ENCODE measurements at places on chromosomes 5 and 9. TPM values are rescaled to one million over a fixed set of nuclear protein-coding genes. Genes with fewer than 3 reads are reported as not detected.
A peak's percentile ranks its signal among the peaks of the same experiment; 100 is the strongest.

- no peak for DNase-seq
- H3K4me3 ChIP-seq = no peak overlapping the region
- H3K27ac ChIP-seq = no peak overlapping the region
- no peaks in the 10 kb centered on the region for H3K36me3 ChIP-seq
Observed at GRCh38 chr5:160979385-160979784, 127.4 kb upstream of the ATP10B start.

DNA sequence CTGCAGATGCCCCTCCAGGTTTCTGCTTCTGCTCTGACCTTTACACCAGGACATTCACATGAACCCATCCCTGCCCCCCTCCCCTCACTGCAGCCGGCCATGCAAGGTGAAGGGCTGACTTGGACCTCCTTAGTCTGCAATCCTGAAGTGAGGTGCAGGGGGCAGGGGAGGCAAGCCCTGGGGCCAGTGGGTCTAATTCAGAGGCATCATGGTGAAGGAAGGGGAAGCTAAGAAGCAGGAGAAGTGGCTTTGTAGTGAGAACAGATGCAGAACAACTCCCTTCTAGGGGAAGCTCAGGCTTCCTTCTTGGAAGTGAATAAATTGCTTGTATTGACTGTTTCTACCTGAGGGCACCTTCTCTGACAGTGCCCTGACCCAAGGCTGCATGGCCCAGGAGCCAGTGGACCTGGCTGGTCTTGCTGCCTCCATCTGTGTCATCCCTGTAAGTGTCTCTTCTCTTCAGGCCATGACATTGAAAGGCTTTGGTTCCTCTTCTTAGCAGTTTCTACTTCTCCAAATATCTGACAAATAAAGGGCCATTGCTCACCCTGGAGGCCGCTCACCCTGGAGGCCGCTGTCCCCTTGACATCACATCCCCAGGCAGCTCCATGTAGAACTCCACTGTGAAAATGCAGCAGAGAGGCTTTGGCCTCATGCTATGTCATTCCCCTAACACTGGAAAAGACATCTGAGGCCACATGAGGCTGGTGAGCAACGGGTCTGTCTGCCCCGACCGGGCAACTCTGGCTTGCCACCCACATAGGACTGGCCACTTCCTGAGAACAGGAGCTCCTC lies 55.3 kb downstream of the GADD45G start:
- peaks cover 20% of the 10 kb centered on the region for H3K27me3 ChIP-seq
- no peaks in the 10 kb centered on the region for H3K36me3 ChIP-seq
- no peak overlapping the region for H3K27ac ChIP-seq
- no peak overlapping the region for H3K4me3 ChIP-seq

DNA sequence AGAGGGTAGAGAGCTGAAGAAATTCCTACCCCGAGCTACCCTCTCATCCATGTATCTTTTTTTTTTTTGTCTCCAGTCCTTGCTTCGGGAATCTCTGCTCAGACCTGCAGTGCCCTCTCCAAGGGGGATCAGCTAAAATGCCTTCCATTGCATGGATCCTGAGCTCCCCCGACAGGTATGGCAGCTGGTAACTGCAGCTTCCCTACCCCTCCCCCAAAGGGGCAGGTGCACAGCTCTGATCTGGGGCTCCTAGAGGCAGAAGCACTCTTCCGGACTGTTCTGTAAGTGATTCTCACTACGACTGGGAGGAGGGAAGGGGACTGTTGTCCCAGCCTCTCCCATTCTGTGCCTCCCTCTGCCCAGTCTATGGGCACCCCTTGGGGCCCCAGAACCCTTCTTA lies 169.6 kb downstream of the MELK start:
- peaks cover 9% of the 10 kb centered on the region for H3K4me1 ChIP-seq
- no peak for DNase-seq
- no peak overlapping the region for H3K27ac ChIP-seq
- peaks cover 41% of the 10 kb centered on the region for H3K27me3 ChIP-seq

- no peak for DNase-seq
- H3K4me3 ChIP-seq = no peak overlapping the region
Observed at GRCh38 chr9:128497824-128498610, 6.5 kb upstream of the GLE1 start.

DNA sequence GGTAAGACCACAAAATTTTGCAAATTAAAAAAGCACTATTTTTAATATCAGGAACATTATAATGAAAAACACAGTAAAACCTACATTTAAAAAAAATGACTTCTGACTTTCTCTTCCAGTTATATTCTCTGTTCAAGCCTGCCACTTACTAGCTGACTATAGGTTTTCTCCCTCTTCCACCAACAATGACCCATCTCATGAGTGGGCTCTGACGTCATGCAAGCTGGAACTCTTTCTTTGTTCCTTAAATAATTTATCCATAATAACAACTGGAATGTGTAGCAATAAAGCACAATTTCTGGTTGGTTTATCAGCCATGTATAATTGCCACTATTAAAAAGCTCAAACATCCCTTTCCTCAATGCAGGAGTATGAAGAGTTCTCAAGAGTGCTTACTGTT lies 378.1 kb upstream of the FAM174A start:
- no peak overlapping the region for H3K27ac ChIP-seq
- H3K4me1 ChIP-seq = no peaks in the 10 kb centered on the region
- no peaks in the 10 kb centered on the region for H3K36me3 ChIP-seq
- H3K4me3 ChIP-seq = no peak overlapping the region

The ADCY2 gene
- total RNA-seq = not detected

The FOXD4L6 gene
- total RNA-seq = not detected

DNA sequence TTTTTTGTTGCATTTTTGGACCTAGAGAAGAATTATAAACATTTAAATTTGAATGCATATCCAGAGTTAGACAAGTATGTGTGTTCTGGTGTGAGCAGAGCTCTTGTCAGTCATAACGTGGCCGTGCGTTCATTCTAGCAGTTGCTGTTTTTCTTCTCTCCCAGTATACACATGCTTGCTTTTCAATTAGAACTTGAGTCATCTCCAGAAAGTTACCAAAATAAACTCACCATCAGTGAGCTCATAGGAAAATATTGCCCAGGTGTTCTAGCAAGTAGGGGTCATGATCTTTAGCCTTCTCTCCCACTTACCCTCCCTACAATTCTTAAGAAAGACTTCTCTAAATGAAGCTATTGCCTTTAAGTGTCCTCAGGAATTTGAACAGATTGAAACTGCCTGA lies 247.5 kb upstream of the TUT7 start:
- H3K27ac ChIP-seq = no peak overlapping the region
- no peaks in the 10 kb centered on the region for H3K36me3 ChIP-seq
- H3K4me3 ChIP-seq = no peak overlapping the region
- peaks cover 17% of the 10 kb centered on the region for H3K27me3 ChIP-seq

- H3K4me3 ChIP-seq = no peak overlapping the region
- no peak for DNase-seq
- no peaks in the 10 kb centered on the region for H3K4me1 ChIP-seq
- no peaks in the 10 kb centered on the region for H3K27me3 ChIP-seq
Observed at GRCh38 chr5:59955241-59955640, 61.7 kb upstream of the PDE4D start.

The GABRA6 gene
- not detected for total RNA-seq

DNA sequence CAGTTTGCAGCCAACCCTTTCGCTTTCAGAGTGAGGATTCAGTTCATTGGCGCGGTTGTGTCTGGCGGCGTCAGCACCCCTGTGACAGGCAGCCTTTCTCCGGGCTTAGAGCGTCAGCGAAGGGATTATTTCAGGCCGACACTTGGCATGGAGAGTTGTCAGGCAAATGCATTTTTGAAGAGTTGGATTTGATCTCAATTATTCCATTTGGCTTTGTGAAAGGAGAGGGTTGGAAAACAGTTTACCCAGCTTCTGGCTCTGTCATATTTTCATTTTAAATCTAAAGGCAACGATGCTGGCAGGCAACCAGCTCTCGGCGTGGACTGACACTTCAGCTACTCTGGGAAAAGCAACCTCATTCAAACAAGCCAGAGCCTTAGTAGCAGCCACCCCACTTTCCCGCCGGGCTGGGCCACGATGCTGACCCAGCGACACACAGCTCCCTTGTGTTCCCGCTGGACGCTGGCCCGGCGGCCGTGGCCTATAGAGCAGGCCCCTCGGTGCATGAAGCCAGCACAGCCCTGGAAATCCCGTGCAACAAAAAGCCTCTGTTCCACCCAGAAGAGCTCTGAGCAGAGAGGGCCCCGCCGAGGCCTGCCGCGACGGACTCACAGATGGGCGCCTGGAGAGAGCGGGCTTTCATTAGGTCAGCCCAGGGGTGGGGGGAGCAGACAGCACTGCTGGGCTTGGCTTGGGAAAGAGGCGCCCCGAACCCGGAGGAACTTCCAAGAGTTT lies 28.9 kb upstream of the LPCAT1 start:
- no peak overlapping the region for H3K27ac ChIP-seq
- DNase-seq = no peak
- H3K4me3 ChIP-seq = no peak overlapping the region
- H3K4me1 ChIP-seq = no peaks in the 10 kb centered on the region
- no peaks in the 10 kb centered on the region for H3K36me3 ChIP-seq

DNA sequence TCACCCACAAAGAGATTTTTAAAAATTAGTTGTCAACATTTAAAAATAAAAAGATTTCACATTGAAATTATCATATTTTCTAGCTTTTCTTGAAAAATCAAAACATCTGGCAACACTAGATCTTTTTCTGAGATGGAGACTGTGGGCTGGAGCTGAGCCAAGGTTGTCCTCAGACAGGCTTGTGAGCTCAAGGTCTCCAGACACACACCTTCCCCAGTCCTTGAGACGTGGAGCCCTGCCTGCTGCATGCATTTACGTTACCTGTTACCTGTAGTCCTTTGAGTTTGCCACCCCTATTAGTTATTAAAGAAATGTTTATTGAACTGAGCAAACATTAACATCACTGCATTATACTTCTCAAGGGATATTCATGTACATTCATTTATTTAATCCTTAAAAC lies 87.5 kb upstream of the TLE1 start:
- no peaks in the 10 kb centered on the region for H3K4me1 ChIP-seq
- no peak overlapping the region for H3K27ac ChIP-seq
- no peak overlapping the region for H3K4me3 ChIP-seq

GRCh38 chr5:73204332-73204731 lies 31.3 kb downstream of the TMEM174 start:
- H3K36me3 ChIP-seq = no peaks in the 10 kb centered on the region
- H3K4me1 ChIP-seq = peaks cover 3% of the 10 kb centered on the region
- H3K27me3 ChIP-seq = peaks cover 31% of the 10 kb centered on the region
- DNase-seq = no peak

DNA sequence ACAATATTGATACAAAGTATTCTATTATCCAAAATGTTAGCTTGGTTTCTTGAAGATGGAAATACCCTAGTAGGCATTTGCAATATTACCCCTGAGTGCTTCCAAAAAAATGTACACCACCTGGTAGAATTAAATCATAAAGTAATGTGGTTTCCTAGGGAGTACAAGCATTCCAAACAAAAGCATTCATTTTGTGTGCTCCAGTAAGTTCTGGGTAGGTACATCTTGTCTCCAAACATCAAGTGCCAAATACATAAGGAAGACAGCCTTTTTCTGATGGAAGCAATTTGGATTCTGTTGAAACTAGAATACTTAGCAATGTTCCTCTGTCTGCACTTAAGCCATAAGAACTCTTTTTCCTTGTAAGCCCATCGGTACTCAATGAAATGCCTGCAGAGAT lies 73.1 kb upstream of the IL7R start:
- no peaks in the 10 kb centered on the region for H3K27me3 ChIP-seq
- no peak overlapping the region for H3K4me3 ChIP-seq
- DNase-seq = no peak

The CARTPT gene
- total RNA-seq = not detected

The SLC24A2 gene
- not detected for total RNA-seq

DNA sequence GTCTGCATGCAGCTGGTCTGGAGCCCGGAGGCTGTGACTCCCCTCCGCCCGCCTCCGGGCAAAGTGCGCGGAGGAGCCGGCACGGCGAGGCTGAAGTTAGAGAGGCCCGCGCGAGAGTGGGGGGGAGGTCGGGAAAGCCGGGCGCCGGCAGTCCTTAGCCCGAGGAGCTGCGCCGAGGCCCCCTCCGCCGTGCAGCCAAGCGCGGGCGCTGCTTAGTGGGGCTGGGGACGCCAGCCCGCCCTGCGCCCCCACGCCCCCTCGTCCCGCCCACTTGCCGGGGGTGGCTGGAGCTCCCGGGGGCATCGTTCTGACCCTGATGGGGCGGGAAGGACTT lies 403 bp downstream of the NINJ1 start:
- H3K4me3 ChIP-seq = peak overlapping the region; percentile 85
- peak overlapping the region; percentile 46 for H3K27ac ChIP-seq
- DNase-seq = peak; percentile 42
- no peaks in the 10 kb centered on the region for H3K27me3 ChIP-seq

DNA sequence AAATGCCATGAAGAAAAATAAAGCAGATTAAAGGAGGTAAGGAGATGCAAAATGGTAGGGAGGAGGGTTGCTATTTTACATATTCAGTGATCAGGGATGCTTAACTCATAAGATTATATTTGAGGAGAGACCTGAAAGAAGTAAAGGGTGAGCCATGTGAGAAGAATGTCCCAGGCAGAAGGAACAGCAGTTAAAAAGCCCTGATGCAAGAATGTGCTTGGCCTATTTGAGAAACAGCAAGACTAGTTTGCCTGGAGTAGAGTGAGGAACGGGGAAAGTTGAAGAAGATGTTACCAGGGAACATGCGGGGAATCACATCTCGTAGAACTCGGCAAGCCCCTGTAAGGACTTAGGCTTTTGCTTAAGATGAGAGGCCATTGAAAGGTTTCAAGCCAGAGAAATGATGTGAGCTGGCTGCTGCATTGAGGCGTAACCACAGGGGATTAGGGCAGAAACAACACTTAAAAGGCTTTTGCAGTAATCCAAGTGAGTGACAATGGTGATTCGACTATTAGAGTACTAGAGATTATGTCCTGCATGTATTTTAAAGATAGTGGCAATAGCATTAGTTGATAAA lies 198.7 kb downstream of the VPS13A start:
- H3K36me3 ChIP-seq = peaks cover 11% of the 10 kb centered on the region
- no peak overlapping the region for H3K27ac ChIP-seq
- H3K4me1 ChIP-seq = no peaks in the 10 kb centered on the region

DNA sequence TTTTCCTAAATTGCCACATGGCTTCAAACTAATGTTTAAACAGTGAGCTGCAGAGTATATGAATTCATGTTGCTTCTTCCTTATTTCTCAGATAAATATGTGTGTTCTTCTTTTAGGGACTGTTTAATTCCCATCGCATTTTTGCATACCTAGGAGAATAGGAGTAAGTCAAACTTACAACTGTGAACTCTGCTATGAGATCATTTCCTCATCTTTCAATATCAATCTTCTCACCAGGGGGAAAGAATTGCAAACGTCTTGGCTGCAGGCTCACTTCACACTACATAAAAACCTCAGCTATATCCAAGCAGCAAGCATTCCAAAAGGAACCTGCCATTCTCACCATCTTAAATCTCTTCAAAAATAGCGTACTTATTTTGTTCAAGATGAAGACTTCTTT lies 271.0 kb downstream of the DNAH5 start:
- no peaks in the 10 kb centered on the region for H3K4me1 ChIP-seq
- H3K36me3 ChIP-seq = no peaks in the 10 kb centered on the region
- no peak overlapping the region for H3K27ac ChIP-seq
- H3K4me3 ChIP-seq = no peak overlapping the region

Measured in activated B cell treated with CpG ODN at 0.5 μM for 24 hours (primary cell).